Hematopoietic multipotent progenitor cell treated with erythropoietin and hydrocortisone succinate and interleukin-3 and kit ligand, for 8 days (in vitro differentiated cells): ENCODE measurements at places on chromosomes 3 and 15.

- no peak for DNase-seq
Observed at GRCh38 chr15:70643106-70643782, 120.1 kb downstream of the UACA start.

DNA sequence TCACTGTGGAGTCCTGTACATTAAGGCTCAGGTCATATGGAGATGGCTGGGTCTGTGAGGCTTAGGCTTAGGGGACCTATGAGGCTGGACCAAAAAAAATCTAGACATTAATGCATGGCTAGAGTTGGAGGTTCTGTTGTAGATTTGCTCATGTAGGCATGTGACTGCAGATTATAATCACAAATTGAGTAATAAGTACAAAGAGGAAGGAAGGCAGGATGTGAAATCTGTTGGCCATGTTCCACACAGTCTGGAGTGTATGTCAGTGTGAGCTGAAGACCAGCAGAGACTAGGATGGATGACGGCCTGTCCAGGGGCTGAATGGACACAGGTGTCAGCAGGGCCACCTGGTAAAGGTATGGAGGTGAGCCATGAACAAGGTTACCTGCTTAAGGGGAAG is at the start of gene ST3GAL6:
ST3GAL6 (plus strand) TSS at position 265 of the 400 bp plus-strand sequence. CDS start 5,101 bp downstream, outside the sequence.
- peak; percentile 42 for DNase-seq

DNA sequence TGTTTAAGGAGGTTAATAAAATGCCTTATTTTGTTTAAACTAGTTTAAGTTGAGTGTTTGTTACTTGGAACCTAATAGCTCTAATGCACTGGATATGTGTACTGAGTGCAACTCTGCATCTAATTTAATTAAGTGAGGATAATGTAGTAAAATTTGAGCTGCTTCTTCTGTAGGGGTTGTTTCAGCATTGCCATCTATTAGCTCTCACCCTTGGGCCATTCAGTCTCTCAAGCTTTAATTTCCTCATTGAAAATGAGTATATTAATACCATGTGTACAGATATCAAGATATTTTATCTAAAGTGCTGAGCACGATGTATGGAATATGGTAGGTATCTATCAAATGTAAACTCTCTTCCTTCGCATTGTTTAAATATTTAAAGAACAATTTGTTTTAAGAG is 375.7 kb upstream of the LRRC3B start:
- no peak for DNase-seq

DNA sequence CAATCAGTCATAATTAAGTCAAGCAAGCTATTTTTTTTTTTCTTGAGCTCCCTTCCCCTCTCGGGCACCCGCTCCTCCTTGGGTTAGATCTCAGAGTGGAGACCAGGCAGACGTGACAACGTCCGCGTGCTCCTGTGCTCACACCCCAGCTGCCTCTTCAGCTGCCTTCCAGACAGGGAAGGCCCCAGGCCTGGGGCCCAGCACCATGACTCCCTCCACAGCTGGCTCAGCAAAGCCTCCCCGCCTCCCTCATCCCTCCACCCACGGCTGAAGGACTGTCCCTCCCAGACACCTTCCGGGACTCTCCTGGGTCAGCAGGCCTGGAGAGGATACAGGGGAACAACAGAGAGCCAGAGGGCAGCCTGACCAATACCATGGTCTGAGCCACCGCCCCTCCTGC is 87.9 kb upstream of the LINGO1 start:
- no peak for DNase-seq

- DNase-seq = no peak
Observed at GRCh38 chr3:170171563-170171962, 10.0 kb downstream of the PHC3 start.

GRCh38 chr3:168865022-168865551 is 769.4 kb upstream of the GOLIM4 start:
- DNase-seq = peak; percentile 38

GRCh38 chr3:10445561-10446175 is 59.7 kb downstream of the ATP2B2 start:
- DNase-seq = no peak

GRCh38 chr3:186261638-186262037 is 100.4 kb downstream of the DGKG start:
- peak; percentile 22 for DNase-seq
